ENCODE measurements at places on chromosomes 6 and 20.

GRCh38 chr20:32574296-32575226 is 10.6 kb downstream of the NOL4L start:
- no peak for DNase-seq

- no peak for DNase-seq
Observed at GRCh38 chr6:133595111-133595761, 293.7 kb upstream of the TCF21 start.

- DNase-seq, result no peak
Observed at GRCh38 chr6:112176175-112176574, 78.2 kb downstream of the LAMA4 start.

GRCh38 chr20:10429443-10429981 is 4.5 kb downstream of the MKKS start:
- DNase-seq, result no peak

- DNase-seq, result no peak
Observed at GRCh38 chr6:167766986-167767714, 59.6 kb upstream of the AFDN start.

DNA sequence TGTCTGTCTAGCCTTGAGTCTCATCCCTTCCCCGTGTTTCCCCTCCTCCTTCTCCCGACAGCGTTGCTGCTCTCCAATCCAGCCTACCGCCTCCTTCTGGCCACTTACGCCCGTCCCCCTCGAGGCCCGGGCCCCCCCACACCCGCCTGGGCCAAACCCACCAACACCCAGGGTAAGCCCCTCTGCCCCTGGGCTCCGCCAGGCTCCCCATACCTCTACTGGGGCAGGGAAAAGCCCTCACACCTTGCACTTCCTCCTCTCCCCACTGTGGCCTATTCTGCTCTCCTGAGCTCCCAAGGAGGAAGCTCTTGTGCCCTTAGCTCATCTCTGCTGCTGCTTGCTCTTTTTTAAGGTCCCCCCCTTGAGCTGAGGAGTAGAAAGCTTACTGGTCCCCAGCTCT is 11.0 kb downstream of the DDR1 start:
- no peak for DNase-seq

GRCh38 chr6:107185391-107185970 is 70.2 kb upstream of the BEND3 start:
- DNase-seq, result no peak

DNA sequence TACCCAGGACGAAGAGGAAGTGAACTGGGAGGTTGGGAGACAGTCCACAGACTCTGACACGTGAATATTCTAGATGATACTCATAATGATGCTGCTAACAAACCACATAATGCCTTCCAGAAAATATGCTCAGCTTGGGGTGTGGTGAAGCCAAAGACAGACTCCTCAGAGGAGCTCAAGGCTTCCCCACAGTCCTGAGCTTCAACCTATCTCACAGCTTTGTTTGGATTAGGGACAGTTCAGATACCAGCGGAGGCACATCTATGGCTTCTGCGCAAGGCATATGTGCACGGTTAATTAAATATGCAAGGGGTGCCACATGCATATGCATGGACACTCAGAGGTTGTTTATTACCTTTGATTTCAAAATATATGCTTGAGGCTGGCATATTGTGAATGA is 30.7 kb upstream of the MYLIP start:
- no peak for DNase-seq

DNA sequence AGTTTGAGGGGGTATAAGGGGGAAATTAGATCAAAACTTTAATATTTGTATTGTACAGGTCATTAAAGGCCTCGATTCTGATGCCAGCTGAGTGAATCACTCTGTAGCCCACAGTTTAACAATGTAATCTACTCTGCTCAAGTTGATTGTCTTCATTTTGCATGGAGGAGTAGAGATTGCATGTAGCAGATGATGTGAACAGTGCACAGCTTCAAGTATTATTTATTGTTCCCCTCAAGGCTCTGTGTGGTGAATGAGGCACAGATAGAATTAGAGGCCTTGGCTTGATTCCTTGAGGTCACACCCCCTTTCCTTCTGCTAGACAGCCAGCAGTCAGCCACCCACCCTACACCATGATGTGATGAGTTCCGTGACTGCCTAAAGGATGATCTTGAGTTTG is 38.1 kb downstream of the TXLNB start:
- DNase-seq, result no peak

DNA sequence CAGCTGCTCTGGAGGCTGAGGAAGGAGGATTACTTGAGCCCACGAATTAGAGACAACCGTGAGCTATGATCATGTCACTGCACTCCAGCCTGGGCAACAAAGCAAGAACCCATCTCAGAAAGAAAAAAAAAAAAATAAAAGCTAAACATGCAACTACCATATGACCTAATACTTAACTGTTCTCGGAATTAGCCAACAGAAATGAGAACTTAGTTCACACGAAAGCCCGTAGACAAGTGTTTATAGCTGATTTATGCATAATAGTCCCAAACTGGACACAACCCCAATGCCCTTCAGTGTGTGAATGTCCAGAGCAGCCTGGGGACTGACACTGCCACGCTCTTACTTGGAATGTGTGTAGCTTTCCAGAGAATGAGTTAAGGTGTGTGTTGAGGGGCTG is 211.5 kb upstream of the PROKR2 start:
- DNase-seq, result no peak

- no peak for DNase-seq
Observed at GRCh38 chr6:5680095-5680494, 326.6 kb downstream of the NRN1 start.

- DNase-seq, result no peak
Observed at GRCh38 chr20:63819224-63819921, 11.7 kb downstream of the ZBTB46 start.

DNA sequence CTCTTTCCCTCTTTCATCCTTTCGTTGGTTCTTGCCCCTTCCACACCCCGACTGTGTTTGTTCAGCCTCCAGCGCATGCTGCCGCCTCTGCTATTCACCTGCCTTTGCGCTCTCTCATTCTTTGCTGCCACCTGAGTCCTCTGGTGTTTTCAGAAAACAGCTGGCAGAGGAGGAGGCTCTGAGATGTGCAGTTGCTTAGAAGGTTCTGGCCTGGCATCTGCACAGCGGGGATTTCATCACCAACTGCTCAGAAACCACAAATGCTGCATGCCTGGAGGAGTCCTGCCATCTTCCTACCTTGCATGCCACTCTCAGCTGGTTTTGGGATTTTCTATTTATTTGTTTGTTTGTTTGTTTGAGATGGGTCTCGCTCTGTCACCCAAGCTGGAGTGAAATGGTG is 39.2 kb upstream of the CLDN20 start:
- DNase-seq, result no peak

- no peak for DNase-seq
Observed at GRCh38 chr20:45343532-45344167, 4.6 kb downstream of the SDC4 start.

DNA sequence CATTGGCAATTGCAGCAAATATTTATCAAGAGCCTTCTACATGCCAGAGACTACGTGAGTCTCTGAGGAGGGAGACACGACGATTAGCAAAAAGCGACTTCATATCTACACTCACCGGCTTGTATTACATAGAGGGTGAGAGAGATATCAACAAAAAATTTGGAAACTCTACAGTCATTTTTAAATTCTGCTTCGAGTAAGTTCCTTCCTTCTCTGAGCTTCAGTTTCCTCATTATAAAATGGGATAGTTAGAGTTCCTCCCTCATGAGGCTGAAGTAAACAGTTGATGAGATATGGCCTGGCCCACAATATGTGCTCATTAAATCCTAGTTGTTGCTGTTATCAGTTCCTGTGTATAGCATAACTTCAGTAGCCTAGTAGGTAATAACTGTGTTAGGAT is 64.1 kb upstream of the SIRPA start:
- no peak for DNase-seq

DNA sequence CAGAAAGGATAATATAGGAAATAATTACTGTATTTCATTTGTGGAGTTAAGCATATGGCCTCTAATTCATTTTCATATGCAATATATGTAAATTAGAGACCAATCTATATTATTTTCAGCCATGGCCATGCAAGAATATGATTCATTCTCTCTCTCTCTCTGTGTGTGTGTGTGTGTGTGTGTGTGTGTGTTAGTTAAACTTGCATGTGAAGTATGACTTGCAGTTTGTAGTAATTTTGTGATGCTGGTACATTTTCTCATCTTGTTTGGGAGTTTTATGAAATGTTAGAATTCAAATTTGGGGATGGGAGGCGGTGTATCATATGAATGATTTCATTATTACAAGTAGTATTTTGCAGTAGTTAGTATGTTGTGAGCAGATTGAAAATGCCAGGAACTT is 74.8 kb downstream of the JARID2 start:
- DNase-seq, result no peak

- DNase-seq, result no peak
Observed at GRCh38 chr6:73506246-73506645, 14.6 kb downstream of the EEF1A1 start.

DNA sequence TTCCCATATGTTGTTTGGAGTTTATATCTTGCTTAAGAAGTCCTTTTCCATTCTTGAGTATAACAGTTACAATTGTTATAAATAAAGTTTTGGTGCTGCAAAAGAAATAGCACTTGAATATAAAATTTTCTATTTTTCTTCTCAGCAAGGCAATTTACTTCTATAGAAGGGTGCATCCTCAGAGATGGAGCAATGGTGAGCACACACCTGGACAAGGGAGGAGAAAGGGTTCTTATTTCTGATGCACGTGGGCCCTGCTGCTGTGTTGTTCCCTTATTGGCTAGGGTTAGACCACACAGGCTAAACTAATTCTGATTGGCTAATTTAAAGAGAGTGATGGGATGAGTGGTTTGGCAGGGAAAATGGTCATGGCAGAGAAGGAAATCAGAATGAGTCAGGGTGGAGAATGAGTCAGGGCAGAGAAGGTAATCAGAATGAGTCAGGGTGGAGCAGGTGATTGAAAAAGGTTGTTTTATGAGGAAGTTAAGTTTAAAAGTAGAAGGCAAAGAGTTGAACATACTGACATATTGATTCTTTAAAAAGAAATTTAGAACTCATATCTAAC is 38.0 kb downstream of the CST8 start:
- no peak for DNase-seq

DNA sequence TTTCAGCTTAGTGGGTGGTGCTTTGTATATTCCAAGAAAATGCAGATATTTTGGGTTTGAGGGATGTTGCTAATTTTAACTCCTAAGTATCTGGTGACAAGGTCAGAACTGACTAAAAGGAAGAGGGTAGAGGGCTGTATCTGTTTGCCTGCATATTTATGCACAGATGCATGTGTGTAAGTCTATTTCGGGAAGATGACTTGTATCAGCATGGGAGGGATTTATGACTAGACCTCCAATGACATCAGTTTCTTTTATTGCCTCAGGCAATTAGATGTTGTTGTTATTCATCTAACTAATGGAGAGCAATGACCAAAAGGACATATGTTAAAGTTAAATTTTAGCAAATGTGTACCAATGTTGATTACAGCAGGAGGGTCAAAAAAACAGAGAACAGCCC is 734.3 kb downstream of the QKI start:
- DNase-seq, result no peak

DNA sequence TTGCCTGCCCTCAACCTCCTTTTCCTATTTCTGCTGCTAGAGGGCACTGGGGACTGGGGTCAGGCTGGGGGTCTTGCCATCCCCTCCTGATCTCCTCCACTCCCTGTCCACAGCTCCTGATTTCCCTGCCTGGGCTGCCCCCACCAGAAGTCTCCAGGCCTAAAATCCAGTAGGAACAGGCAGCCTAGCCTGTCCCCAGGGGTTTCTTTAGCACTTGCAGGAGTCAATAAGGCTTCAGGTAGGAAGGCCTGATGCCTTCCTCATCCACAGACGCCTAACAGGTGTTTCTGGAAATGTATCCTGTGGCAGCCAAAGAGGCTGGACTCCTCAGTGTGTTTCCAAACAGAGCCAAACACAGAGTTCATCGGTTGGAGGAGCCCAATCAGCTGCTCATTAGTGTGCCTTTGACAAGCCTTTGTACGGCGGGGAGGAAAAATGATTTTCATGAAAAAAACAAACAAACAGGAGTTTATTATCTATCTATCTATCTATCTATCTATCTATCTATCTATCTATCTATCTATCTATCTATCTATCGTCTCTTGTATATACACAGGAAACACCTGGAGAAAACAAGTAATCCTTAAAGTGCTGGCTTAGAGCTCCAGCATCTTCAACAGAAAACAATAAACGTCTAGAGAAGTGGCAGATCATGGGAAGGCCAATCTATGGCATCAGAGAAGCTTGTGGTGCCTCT is 3.7 kb upstream of the RAET1E start:
- no peak for DNase-seq

DNA sequence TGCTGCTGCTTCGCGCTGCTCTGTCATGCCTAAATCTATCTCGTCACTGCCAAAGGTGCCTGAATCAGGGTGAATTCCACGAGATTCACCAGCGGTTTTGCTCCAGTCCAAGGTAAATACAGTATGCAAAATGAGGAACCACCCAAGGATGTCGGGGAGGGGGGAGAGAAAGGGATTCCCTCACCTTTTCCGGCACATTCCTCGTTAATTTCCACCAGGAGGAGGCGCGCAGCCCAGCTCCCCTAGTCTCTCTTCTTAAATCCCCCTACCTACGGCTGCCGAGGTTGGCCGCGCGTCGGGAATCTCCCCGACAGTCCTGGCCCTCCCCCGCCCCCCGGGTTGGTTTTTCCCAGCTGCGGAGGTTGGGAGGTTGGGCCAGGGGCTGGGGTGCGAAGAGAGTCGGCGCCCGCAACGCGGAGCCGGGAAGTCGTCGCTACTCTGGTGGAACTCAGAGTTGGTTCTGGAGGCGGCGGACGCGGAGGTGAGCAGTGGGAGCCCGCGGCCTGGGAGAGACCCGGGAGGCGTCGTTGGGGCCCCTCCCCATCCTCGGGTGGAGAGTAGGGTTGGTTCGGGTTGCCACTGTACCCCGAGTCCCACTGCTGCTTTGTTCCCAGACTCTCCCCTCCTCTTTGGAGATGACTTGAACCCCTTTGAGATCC is at the start of gene TPBG:
TPBG (plus strand) TSS at position 390 of the 659 bp plus-strand sequence. CDS start 1,145 bp downstream, outside the sequence.
- no peak for DNase-seq

DNA sequence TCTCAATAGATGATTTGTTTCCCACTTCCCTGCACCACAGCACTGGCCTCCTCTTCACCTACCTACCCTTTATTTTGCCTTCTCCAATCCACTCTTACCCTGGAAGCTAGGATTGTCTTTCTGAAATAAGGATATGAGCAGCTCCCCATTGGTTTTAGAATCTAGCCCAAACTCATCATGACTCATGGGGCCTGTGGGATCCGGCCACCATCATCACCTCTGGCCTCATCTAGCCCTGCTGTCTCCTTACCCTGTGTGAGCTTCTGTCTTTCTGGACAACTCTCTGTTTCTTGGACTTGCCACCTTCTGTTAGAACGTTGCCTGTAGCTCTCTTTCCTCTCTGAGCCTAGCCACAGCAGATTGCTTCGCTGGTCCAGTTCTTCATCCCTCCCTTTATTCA is 277.1 kb downstream of the PAX1 start:
- DNase-seq, result no peak

Measured in CD4-positive, alpha-beta T cell treated with Interleukin-1 beta for 1 hour (primary cell).